ENCODE measurements at places on chromosomes 12 and 14. TPM values are rescaled to one million over a fixed set of nuclear protein-coding genes. Genes with fewer than 3 reads are reported as not detected.

RNASE3 gene
- not detected for total RNA-seq

SLCO1B3 gene
- total RNA-seq = 0.46 TPM

IRF2BPL gene
- total RNA-seq = 46.8 TPM

ATL1 gene
- 128 TPM for total RNA-seq

VEZT gene
- 212 TPM for total RNA-seq

NINJ2 gene
- 1.8 TPM for total RNA-seq

ABCC9 gene
- 22.8 TPM for total RNA-seq

C3AR1 gene
- 3.2 TPM for total RNA-seq

NANOG gene
- total RNA-seq = not detected

TSPAN11 gene
- 13.8 TPM for total RNA-seq
